Mononuclear cell (primary cell): ENCODE measurements at places on chromosomes 16 and 17. TPM values are rescaled to one million over a fixed set of nuclear protein-coding genes. Genes with fewer than 3 reads are reported as not detected.

TPSG1 gene
- not detected for total RNA-seq

MSI2 gene
- total RNA-seq = 46.6 TPM

AANAT gene
- not detected for total RNA-seq

SDR42E1 gene
- total RNA-seq = 2.8 TPM

ITGB4 gene
- total RNA-seq = 0.10 TPM

MMP2 gene
- 0.10 TPM for total RNA-seq

ACSM2A gene
- not detected for total RNA-seq

OR1A1 gene
- total RNA-seq = not detected

ESRP2 gene
- 0.10 TPM for total RNA-seq

USP6 gene
- 0.10 TPM for total RNA-seq

TBC1D3I gene
- total RNA-seq = not detected

MTSS2 gene
- total RNA-seq = 3.5 TPM

ORC6 gene
- total RNA-seq = 2.4 TPM

EPOP gene
- 0.63 TPM for total RNA-seq

SNAI3 gene
- total RNA-seq = 6.0 TPM

TBC1D3K gene
- not detected for total RNA-seq

RPS15A gene
- total RNA-seq = 3,138 TPM
